Aorta (tissue), 5 donors: ENCODE measurements at places on chromosomes 1 and 21.

GRCh38 chr1:27342778-27343638, 1.2 kb downstream of the SYTL1 start:
- DNase-seq = no peak

- DNase-seq = no peak
Measured at GRCh38 chr1:81186261-81186660, 614.5 kb upstream of the ADGRL2 start.

DNA sequence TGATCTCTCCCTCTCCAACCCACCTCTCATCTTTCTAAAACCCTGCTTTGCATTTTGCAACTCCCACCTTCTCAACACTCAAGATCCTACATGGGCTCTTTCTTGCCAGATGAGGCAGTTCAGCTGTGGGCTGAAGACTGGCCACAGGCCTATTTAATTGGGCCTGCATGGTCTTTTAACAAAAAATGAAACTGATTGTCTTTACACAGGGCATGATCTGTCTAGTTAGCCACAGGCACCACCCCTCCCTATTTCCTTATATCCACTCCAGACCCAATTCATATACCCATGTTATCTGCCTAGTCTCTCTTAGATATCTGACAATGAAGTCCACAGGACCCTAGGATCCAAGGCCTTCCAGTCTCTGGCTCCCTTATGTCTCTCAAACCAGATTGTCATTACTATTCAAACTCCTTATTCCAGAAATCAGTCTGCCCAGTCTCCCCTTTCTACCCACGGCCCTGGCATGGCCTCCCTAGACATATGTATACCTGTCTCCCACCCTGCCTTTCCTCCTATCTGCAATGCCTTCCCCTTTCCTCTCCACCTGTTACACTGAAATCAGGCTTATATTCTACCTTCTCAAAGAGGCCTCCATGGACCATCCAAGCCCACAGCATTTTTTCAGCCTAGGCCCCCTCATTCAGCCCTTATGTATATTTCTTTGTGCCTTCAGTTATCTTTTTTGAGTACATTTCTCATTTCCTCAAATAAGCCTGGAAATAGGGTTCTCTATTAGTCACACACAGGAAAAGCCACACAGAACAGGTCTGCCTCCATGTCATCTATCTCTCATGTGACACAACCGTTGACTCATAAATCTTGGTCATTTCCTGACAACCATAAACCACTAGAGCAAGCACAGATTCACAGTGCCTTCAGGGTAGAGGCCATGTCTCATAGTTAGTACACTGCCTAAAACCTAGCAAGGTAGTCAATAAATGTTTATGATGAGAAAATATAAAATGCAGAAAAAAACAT, 39.0 kb downstream of the LPAR3 start:
- no peak for DNase-seq

GRCh38 chr21:43893536-43894205, 28.6 kb downstream of the AGPAT3 start:
- no peak for DNase-seq

GRCh38 chr1:30197639-30198450, 525.5 kb downstream of the MATN1 start:
- DNase-seq = no peak

GRCh38 chr1:31782421-31783410, 18.6 kb upstream of the ADGRB2 start:
- DNase-seq = peak; percentile 67

DNA sequence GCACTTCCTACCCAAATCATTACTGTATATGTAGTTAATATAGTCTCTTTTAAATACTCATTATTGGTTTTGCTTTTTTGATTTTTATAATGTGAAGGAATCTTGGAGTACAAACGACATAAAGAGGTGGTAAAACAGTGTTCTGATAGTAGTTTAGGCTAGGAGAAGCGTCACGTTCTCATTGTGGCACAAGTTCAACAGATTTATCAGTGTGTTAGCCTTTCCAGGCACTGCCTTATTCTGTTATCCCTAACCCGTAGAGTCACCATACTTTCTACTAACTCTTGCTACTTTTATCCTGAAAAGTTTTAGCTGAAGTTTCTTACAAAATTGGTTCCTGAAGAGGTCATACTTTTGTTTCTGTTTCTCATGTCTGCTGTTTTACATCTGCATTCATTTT, 174.6 kb upstream of the CACYBP start:
- DNase-seq = no peak

GRCh38 chr21:25863031-25863430, 128.3 kb downstream of the GABPA start:
- DNase-seq = no peak

GRCh38 chr1:85058786-85059185, 10.5 kb upstream of the MCOLN3 start:
- no peak for DNase-seq

DNA sequence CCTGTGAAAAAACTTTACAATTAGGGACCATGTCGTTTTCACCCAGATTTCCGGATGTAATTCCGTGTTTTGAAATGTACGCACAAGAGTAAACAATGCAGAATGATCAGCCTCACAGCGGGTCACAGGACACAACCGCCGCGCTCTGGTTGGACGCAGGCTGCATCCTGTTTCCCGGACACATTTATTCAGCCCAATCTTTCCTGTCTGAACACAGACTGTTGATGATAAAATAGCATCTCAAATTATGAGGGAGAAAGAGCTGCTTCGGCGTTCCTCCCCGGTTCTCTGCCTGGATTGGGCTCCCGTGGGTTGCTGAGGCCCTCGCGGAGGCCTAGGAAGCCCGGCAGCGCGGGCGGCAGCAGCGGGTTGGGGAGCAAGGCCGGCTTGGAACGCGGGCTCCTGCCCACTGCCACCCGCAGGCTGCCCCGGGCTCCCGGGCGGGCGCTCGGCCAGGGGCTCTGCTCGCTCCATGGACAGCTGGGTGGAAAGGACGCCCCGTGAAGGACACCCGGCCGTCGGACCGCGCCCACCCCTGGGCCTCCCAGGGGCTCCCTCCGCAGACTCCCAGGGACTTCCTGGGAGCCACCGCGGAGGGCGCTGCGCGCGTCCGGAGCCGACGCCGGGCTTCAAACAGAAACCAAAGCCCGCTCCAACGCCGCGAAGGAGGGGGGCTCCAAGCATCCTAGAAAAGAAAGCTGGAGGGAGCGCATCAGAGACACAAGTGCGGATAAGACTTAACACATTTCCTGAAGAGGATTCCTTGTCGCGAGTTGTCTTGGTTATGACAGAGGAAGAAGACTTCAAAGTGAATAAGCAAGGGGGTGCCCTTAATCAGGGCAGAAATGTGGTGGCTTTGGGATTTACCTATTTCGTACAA, 122.3 kb downstream of the ESRRG start:
- peak; percentile 84 for DNase-seq

- DNase-seq = no peak
Measured at GRCh38 chr1:165451691-165452090, 6.8 kb upstream of the RXRG start.

DNA sequence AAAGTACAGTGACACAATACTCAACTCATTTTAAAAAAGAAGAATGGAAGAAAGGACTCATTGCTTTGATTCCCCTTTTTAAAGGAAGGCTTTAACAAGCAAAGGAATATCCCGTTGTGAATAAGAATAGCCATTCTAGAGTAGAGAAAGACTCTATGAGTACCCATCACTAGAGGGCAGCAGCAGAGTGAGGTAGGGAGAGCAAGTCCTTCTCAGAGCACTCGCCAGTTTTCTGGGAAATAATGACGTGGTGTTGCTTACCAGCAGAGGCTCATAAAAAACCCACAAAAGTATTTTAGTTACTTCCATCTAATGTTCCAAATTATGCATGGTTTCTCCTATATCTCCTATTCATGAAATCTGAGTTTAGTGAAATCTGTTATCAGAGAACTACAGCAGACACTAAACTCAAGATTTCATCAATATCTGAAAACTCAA, 74.6 kb downstream of the USP24 start:
- peak; percentile 71 for DNase-seq

- peak; percentile 96 for DNase-seq
Measured at GRCh38 chr1:28648008-28648473, 359 bp upstream of the RNU11 start.

DNA sequence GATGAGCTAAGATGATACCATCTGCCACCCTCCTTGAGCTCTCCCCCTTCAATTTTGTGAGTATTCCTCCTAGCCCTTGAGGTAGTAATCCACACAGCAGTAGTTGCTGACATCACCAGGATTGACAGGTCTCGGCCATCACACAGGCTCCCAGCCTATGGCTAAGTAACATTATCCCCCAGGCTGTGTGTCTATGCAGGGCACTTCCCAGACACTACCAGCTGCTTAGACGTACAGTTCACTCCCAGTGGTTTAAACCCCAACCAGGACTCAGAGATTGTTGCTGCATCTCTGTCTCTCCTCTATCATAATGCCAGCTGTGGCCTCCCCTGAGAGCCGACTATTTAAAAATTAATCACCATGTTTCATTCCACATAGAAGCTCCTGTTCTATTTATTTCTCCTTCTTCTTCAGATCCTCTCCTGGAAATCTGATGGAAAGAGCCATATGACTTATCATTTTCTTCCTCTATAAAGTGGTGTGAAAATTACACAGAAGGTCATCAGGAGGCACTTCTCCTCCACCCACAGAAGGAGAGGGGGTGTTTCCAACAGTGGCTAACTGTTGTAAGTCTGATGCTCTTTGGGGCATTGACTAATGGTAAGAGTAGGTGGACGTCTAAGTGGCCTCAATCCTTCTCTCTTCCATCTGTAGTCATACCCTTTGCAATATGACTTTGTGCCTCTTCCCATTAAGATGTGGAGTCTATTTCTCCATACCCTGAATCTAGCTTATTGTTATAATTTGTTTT, 396.3 kb downstream of the SETD4 start:
- DNase-seq = no peak

DNA sequence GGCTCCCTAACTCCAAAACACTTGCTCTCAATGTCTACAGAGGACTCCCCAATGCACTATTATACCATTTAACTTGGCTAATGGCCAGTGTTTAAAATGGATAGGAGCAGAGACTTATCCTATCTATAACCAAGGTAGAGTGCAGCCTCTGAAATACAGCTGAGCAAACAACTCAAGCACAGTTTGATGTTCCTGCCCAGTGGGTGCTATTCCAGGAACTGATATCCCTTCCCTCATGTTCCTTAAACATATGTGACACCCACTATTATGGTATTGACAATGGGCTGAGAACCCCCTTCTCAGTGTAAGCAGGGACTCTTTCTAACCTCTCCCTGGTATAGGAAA, 51.7 kb downstream of the SH3GLB1 start:
- DNase-seq = no peak

DNA sequence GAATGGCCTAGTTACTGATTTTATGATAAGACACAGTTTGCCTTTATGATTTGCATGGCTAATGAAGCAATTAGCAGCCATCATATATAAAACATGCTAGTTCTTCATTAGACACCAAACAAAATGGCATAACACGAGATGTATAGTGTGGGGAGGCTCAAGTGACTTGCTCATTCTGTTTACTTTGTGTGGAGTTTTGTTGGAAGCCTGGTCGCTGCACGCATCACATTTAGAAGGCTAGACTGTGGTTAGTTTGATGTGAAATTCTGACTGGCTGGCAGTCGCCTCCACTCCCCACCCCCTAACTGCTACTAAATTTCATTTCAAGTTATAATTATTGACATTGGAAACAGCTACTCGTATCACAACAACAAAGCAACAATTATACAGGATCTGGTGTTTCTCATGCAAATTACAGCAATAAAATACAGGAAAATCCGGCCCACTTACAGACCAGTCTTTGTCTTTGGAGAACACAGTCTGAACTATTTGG, 356.1 kb downstream of the LMO4 start:
- no peak for DNase-seq

DNA sequence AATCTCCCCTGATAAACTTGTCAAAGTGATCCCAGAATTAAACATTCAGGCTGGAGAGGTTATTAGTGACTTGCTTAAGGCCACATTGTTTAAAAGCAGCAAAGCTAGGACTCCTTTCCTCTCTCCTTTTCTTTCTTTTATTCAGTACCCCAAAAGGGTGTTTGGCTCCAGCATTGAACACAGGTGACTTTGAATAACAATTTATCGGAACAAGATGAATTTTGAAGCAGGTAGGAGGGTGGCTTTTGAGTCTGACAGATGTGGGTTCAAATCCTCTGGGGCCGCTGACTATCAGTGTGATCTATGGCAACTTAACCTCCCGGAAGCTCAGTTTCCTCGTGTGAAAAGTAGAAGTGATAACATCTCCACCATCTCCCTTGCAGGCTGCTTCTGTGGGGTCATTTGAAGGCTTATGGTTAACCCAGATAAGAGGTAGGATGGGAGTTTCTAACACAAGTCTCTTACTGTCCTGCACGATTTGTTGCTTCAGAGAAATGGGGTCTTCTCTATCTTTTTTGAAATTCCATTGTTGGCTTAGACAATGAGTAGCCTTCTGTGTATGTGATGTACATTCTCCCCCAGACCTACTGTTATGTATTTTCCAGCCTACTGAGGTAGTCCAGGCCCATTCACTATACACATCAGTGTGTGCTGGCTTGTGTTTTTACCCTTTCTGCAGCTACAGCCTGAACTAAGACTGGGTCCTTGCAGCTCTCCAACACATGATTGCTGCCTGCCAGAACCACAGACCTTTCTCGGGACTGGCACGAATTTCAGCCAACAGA, 29.0 kb downstream of the JUN start:
- no peak for DNase-seq

DNA sequence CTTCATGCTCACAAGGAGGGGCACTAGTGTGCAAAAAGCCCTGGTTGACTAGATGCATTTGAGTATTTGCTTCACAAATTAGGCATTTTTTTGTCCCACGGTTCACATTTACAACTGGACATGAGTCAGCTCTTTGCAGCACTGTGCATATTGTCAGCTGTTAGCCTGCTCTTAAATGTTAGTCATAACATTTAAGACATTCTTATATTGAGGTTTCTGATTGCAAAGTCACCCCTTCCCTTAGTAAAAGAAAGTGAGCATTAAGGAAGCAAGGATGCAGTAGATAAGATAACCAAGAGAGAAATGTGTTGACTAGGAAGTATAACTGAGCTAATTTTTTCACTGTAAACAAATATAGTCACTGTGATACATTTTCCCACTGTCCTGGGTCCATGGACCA, 132.6 kb upstream of the CTTNBP2NL start:
- no peak for DNase-seq

DNA sequence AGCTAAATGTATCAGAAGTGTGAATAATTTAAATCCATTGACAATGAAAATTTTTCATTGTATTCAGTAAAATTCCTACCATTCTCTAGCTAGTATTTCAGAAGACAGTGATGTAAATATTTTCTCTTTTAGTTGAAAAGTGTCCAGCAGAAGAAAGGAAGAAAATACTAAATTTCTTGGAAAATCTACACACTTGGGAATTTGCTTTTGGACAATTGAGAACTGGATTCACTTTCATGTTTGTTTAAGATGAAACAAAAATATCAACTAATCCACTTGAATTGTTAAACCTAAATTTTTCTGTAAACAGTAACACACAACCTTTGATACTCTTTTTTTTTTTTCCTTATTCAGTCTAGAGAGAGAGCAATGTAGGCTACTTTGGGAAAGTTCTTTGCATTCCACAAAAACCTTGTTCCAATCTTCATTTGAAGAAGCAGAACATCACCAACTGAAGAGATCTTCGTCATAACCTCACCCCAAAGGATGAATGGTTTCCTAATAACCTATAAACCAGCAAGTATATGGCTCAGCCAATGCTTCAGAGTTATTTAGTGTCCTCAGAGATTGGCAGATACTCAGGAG, 155.1 kb upstream of the GORAB start:
- DNase-seq = no peak

- no peak for DNase-seq
Measured at GRCh38 chr1:39679821-39680220, 7.9 kb upstream of the NT5C1A start.

- no peak for DNase-seq
Measured at GRCh38 chr1:106787520-106787919, 269.0 kb upstream of the PRMT6 start.

GRCh38 chr1:10836726-10837125, 40.3 kb upstream of the CASZ1 start:
- DNase-seq = no peak
